CD4-positive, alpha-beta T cell (primary cell): ENCODE measurements at places on chromosomes 5 and 9.

GRCh38 chr5:66324357-66324756 is 180.3 kb downstream of the SREK1 start:
- DNase-seq: no peak

GRCh38 chr5:82820961-82821845 is 256.0 kb downstream of the TMEM167A start:
- no peak for DNase-seq

- DNase-seq: no peak
These were observed 910.0 kb upstream of the WWC1 start for GRCh38 chr5:167381457-167381856.

- DNase-seq: no peak
These were observed 16.7 kb upstream of the KIF27 start for GRCh38 chr9:83937861-83938455.
